ENCODE measurements at places on chromosomes 1 and 21. TPM values are rescaled to one million over a fixed set of nuclear protein-coding genes. Genes with fewer than 3 reads are reported as not detected.

GRCh38 chr21:17506951-17507350 is 5.9 kb upstream of the CXADR start:
- no peak for DNase-seq

GRCh38 chr21:45598109-45598508 is 45.4 kb upstream of the PCBP3 start:
- DNase-seq, result no peak

DNA sequence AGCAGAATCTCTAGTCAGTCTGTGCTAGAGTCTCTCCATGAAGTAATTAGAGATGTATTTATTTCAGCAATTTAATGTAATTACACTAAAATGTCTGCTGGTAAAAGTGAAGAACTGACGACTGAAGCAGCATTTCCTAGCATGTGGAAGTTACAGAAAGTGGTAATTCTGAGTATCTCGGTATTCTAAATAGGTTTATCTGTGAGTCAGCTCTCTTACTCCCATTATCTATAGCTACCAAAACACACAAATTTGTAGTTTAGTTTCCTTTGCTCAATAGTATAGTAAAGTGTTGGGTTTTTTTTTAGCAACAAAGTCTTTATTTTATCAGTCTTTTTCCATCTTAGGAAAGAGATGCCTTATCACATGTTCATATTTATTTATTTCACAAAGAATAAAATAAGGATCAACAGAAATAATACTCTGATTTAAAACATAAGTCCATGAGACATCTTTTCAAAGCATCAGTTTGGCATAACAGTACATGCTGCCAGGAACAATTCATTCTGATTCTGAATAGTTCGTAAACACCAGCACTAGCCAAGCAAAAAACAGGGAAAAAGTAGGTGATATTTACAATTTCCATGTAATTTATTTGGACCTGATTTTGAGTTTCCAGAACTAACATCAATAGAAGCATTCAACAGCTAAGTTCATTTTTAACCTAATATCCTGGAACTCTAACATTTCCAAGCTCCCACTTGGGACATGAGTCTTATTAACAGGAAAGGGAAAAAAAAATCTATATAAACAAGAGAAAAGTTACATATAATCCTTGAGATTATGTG is 76.3 kb downstream of the KCNT2 start:
- DNase-seq, result no peak

GRCh38 chr1:247936415-247936814 is 11.7 kb downstream of the OR2AJ1 start:
- DNase-seq, result no peak

- no peak for DNase-seq
Measured at GRCh38 chr21:14492931-14493330, 53.2 kb downstream of the SAMSN1 start.

DNA sequence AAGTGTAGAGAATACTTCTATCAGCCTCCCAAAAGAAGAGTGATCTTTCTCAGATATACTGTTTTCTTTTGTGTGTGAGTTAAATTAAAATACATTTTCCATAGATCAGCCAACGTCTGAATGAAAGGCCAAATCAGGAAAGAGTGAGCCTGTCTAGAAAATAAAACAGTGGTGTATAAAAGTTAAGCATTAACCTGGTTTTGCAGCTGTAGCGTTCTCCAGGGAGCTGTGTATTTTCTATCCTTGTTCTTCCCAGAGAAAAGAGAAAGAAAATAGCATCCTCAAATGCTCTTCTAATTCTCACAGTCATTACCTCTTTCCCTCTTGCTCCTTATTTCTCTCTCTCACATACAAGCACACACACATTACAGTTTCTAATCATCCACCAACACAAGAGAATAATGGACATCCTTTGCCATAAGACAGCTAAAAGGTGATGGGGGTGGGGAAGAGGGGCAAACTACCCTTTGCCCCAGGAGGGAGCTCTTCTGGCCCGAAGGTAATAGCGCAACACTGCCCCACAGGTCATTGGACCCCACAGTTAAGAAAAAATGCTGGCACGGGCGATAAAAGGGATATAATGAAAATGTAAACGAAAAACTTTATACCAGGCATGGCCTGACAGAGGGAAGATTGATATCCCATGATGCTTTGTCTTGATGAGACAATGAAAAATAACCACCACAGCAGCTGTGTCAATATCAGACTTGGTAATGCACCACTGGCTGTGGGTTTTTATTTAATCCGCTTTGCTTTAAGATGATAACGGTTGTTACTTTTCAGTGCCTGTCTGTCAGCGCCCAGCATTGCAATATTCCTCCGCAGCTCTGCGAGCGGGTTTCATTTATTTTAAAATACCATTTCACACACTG is 150.3 kb downstream of the NUF2 start:
- no peak for DNase-seq

DNA sequence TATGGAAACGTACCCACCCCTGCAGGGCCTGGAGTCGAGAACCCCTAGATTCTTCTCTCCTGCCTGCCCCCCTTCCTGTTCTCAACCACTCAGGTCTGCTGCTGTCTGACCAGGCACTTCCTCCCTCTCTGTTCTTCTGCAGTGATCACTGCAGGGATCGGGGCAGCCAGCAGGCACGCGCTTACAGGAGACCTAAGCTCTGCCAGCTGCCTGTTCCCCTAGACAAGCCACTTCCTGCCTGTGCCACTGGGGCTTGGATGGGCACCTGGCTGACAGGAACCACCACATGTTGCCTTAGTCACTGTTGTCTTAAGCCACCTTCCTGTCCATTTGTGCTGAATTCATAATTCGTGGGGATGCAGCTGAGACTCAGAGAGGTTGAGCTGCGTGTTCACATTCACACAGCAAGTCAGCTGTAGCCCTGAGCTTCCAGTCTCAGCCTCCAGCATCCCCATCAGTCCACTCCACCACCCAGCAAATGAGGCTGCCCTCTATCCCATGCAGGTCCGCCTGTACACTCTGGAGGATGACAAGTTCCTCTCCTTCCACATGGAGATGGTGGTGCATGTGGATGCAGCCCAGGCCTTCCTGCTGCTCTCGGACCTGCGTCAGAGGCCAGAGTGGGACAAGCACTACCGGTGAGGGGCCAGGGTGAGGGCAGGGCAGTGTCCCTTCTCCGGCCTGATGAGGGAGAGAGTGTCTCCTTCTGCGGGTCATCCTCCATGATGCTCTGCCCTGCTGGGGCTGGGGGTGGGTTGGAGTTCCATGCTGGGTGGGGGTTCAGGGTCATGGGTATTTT is 18.6 kb downstream of the FAM151A start:
- DNase-seq, result peak; percentile 62

GRCh38 chr21:31877463-31877957 is 4.7 kb downstream of the HUNK start:
- no peak for DNase-seq

- no peak for DNase-seq
Measured at GRCh38 chr1:164687777-164688176, 128.8 kb downstream of the PBX1 start.

GRCh38 chr1:226121049-226121586 is 58.6 kb downstream of the H3-3A start:
- no peak for DNase-seq

Gene TNFRSF9
- total RNA-seq, result 0.13 TPM

Gene ALG6
- total RNA-seq, result 14.9 TPM

Gene SELP
- total RNA-seq, result 0.13 TPM

Gene TP73
- under 0.01 TPM for total RNA-seq

Data from dermis microvascular lymphatic vessel endothelial cell (primary cell).